Stimulated activated naive CD8-positive, alpha-beta T cell treated with anti-CD3 and anti-CD28 coated beads, Interleukin-15, Interleukin-2, amounts not matched to agents 100 U/mL and 50 U/mL, for 24 hours (primary cell): ENCODE measurements at places on chromosomes 1 and 21.

DNA sequence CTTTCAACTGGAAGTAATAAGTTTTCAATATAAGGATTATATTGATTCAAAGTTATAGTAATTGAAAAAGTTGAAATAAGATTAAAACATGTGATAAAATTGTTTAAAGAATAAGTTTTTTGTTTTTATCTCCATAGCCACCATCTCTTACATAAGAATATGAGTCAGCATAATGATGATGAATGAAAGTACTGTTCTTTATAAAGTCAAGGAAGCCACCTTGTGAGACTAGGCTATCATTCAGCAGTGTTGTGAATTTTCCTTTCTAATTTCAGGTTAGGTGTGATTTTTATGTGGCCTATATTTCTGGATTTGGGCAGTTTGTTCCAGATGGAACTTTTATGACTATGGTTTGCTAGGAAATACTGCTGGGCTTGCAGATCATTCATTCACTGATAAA, 22.4 kb upstream of the ASB17 start:
- DNase-seq: no peak

- peak; percentile 78 for DNase-seq
Measured at GRCh38 chr1:212477014-212477679, 44.4 kb downstream of the NENF start.

DNA sequence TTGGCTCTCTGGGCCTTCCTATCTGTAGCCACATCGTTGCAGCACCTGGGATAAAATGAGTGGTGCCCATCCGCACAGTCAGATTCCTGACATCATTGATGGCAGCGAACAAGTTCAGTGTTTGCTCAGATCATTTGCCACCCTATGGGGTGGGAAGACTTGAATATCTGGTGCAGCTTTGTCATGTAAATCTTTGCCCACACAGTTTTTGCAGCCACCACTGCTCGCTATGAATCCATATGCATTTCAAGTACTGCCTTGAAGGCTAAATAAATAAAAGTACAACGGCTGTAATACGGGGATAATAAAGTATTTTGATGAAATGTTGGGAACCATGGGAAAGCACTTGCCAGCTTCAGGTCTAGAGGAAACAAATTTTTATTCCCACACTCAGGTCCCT, 56.3 kb upstream of the COA6 start:
- no peak for DNase-seq

DNA sequence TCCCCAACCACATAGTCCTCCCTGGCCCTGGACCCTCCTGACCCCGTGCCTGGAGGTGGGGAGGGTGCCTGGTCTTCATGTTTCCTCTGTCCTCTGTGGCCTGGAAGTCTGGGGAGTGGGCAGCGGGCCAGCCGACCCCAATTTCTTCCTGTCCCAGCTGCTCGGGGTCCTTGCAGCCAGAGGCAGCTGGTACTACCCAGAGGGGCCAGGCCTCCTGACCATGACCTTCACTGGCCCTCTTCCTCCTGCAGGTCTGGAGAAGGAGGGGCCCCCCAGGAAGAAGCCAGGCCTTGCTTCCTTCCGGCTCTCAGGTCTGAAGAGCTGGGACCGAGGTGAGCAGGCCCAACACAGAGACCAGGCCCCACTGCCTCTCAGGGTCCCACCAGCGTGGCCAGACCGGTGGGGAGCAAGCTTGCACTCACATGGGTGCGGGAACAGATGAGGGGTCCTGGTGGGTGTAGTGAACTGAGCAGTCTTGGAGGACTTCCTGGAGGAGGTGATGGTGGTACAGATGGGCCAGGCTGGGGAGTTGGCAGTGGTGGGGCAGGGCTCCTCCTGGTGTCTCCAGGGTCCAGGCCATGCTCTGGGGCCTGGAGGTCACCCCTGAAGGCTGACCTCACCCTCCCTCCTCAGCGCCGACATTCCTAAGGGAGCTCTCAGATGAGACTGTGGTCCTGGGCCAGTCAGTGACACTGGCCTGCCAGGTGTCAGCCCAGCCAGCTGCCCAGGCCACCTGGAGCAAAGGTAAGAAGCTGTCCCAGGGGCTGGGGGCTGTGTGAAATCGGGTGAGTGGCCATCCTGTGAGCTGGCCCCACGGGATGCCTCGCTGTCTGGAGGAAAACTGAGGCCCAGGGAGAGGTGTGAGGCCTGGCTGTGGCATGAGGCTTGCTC, 32.7 kb downstream of the TRIM11 start:
- no peak for DNase-seq

- no peak for DNase-seq
Measured at GRCh38 chr1:111789142-111789541, 33.4 kb downstream of the DDX20 start.

- no peak for DNase-seq
Measured at GRCh38 chr1:19076841-19077616, 120.6 kb upstream of the IFFO2 start.

DNA sequence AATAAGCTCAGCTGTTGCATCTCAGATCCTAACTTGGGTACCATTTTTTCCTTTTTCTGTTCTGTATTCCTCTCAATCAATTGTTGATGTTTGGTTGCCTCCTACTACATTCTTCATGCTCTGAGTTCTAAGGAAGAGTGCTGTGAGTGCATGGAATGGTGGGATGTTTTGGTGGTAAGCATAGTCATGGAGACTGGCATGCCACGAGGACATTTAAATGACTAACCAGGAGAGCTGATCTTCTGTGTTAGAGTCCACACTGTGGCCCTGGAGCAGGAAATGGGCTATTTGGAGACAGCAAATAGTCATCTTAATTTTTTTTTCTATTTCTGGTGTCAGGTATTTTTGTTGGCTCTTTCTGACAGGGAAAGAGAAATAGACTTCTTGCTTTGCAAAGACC, 69.5 kb upstream of the HSD17B7 start:
- DNase-seq: no peak

DNA sequence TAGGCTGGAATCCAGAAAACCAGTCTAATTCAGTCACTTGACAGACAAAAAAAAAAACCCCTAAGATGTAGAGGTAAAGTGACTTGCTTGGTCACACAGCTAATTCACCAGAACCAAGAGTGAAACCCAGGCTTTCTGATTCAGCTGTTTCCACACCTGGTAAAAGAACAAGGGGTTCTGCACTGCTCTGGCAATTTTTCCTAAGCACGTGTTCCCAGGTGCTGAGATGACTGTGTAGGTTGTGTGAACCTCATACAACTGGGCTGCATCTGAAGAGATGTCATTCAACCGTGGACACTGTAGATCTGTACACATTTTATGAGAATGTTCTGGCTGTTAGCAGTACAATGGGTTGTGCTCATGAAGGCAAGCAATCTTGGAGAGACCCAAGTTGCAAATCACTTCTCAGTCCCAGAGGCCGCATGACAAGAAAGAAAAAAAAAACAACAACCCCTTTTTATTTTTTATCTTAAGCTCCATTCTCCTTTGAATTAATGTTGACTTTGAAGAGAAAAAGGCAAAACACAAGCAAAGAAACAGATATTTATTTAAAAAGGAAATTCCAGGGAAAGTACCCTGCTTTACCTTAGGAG, 95.4 kb downstream of the INTS7 start:
- peak; percentile 46 for DNase-seq

GRCh38 chr1:156838972-156839371, 19.9 kb downstream of the INSRR start:
- DNase-seq: peak; percentile 59

DNA sequence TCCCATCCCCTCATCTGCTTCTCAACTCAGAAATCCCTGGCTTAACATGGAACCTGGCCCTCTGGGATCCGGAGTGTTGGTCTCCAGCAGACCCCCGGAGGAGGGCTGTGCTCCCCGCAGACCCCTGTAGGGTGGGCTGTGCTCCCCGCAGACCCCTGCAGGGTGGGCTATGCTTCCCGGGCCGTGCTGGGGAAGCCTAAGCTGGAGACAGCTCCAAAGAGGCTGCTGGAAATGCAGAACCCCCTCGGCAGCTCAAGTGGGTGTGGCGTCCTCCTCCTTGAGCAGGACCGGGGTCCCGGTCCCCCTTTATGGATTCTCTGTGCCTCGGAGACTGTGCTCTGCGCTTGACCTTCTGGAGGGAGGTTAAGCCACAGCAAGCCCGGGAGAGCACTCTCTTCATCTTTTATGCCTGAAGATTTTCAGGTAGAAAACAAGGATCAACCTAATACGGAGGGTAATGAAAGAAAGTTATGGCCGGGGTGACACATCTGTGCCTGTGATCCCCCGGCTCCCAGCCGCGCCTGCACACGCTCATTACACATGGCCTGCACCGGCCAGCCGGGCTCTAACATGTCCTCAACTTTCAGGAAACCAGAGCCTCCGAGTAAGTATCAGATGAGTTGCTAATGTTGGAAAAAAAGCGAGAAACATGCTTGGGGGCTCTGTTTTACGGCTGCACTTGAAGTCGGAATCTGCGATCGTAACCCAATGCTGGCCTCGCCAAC, 87.7 kb upstream of the ACTRT2 start:
- DNase-seq: no peak

- DNase-seq: no peak
Measured at GRCh38 chr1:67677930-67678329, 7.1 kb upstream of the GADD45A start.

- no peak for DNase-seq
Measured at GRCh38 chr1:96923753-96924152, 202.2 kb downstream of the PTBP2 start.

DNA sequence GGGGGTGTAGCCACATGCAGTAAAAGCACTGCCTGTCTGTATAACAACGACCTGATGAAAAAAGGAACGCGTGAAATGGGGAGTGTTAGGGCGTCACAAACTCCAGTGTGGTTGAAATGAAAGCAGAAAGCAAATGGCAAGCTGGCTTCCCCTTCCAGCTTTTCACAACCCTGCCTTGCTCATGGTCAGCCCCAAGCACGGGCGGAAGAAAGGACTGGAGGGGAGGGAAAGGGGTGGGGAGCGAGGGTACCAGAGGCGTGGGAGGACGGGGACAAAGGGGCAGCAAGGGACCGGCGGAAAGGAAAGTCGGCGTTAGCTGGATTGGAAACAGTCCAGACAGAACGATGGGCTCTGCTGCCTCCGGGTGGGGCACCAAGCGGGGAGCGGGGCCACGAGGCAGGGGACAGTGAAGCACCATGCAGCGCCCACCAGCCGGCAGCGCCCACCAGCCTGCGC, 9.6 kb downstream of the VPS26C start:
- DNase-seq: peak; percentile 59

DNA sequence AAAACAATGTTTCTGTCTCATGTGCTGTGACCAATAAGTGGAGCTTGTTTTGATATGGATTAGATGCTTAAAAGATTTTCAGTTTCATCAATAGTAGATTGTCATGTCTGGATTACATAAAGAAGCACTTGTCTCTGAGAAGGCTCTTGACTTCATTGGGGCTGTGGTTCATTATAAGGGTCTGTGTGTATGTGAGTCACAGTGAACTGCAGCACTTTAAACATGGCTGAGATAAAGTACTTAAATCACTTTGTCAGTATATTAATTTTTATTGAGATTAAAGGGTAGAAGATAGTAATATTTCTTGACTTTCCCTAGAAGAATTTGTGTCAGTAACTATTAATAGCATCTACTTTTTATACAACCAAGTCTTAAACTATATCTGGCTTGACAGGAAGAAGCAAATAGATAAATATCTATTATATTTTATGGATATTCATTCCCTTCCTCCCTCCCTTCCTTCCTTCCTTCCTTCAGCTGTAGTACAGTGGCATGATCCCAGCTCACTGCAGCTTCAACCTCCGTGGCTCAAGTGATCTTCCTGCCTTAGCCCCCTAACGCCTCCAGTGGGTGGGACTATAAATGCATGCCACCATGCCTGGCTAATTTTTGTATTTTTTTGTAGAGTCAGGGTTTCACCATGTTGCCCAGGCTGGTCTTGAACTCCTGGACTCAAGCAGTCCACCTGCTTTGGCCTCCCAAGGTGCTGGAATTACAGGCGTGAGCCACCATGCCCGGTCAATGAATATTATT, 48.8 kb downstream of the ZFYVE9 start:
- no peak for DNase-seq

GRCh38 chr1:150162862-150163706, 13.4 kb downstream of the PLEKHO1 start:
- no peak for DNase-seq

- no peak for DNase-seq
Measured at GRCh38 chr1:203354246-203354645, 3.3 kb upstream of the FMOD start.

GRCh38 chr1:222301652-222302051, 246.3 kb downstream of the HHIPL2 start:
- DNase-seq: no peak

GRCh38 chr1:179601093-179601492, 9.5 kb downstream of the TDRD5 start:
- no peak for DNase-seq

- no peak for DNase-seq
Measured at GRCh38 chr1:79737193-79737592, 730.7 kb upstream of the ADGRL4 start.

DNA sequence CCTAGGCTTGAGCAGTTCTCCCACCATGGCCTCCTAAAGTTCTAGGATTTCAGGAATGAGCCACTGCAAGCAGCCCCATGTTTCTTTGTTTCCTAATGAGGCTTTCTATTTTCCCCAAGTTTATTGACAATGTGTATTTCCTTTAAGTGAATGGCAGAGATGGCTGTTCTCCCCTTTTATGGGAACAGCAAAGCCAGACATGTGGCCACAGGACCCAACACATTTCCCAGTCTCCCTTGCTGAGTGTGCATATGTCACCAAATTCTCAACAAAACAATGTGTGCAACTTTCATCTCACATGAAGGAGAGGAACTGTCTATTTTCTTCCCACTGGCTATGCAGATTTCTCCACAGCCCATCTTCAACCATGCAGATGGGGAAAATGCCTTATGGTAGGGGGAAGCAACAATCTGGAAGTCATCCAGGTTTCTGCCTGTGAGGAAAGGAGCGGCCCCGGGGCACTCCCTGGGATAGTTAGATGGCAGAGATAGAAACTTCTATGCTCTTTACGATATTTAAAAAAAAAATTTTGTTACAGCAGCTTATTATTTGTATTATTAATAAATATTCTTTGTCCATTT, 28.6 kb upstream of the MAP10 start:
- no peak for DNase-seq

- no peak for DNase-seq
Measured at GRCh38 chr1:208216062-208216461, 28.1 kb downstream of the PLXNA2 start.

DNA sequence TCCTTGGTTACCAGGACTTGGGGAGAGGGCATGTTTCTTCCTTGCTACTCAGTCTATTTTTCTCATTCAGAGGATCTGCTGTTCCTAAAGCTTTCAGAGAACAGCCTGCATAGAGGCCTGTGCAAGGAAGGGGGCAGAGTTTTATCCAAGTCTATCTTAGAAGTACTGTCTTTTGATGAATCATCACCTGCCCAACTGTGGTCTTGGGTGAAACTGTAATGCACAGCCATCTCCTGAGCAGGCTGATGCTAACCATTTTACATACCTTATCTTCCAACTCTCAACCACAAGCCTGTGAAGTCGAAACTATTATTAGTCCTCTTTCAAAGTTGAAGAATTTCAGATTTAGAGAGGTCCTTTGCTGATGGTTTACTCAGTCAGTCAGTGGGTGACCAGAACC, 368.0 kb downstream of the HHAT start:
- DNase-seq: no peak

- no peak for DNase-seq
Measured at GRCh38 chr1:162753001-162753658, 37.4 kb upstream of the HSD17B7 start.
